Naive B cell (primary cell): ENCODE measurements at places on chromosomes 1 and 21.

- DNase-seq = no peak
Measured at GRCh38 chr1:66316464-66317247, 217.3 kb upstream of the SGIP1 start.

GRCh38 chr1:29971703-29972102 is 735.4 kb downstream of the PTPRU start:
- no peak for DNase-seq

- DNase-seq = no peak
Measured at GRCh38 chr1:54459726-54460191, 53.6 kb upstream of the SSBP3 start.

GRCh38 chr1:151892190-151892589 is 17.1 kb downstream of the THEM4 start:
- no peak for DNase-seq

GRCh38 chr1:912740-913301 is 10.9 kb upstream of the SAMD11 start:
- no peak for DNase-seq

- DNase-seq = no peak
Measured at GRCh38 chr1:10774615-10775310, 21.7 kb downstream of the CASZ1 start.

- no peak for DNase-seq
Measured at GRCh38 chr1:12485231-12486058, 132.6 kb downstream of the DHRS3 start.

GRCh38 chr1:229037806-229038405 is 233.0 kb upstream of the RAB4A start:
- DNase-seq = no peak

GRCh38 chr1:55289614-55290013 is 74.5 kb upstream of the USP24 start:
- DNase-seq = no peak

GRCh38 chr1:218938259-218938658 is 235.4 kb upstream of the LYPLAL1 start:
- DNase-seq = no peak

- no peak for DNase-seq
Measured at GRCh38 chr1:110464340-110464739, 13.4 kb downstream of the PROK1 start.

GRCh38 chr1:191675856-191676783 is 482.1 kb upstream of the RGS18 start:
- DNase-seq = no peak

- DNase-seq = no peak
Measured at GRCh38 chr1:206742719-206743383, 27.7 kb upstream of the IL19 start.

DNA sequence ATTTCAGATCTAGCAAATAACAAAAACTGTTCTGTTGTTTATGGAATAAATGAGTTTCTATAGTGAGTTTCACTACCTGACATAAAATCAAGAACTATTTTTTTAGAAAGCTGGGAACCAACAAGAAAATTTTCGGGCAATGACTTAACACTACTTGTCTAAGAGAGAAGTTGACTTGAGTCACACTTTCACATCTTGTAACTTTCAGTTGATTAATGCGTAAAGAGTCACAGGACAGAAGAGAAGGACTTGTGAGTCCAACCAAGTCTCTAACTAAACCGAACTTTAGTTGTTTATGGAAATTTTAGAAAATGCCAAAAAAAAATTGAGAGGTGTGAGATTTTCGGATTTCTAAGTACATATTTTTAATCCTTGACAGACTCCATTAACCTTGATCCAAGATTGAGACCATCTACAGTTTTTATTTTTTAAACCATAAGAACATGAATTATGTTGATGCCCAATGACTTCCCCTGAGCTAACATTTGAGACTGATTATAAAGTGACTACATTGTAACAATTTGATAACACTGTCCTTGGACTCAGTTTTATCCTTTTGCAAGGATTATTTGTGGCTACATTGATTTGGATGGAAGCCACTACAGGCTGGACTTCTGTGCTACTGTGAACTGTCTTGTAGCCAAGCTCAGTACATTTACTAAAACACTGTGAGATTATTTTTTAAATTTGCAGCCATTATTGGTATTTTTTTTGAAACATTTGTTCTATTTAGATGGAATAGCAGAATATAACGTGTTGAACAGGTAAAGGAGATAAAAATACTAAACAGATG is 284.0 kb downstream of the PTPRC start:
- peak; percentile 30 for DNase-seq

- DNase-seq = no peak
Measured at GRCh38 chr1:22953740-22954141, 18.9 kb downstream of the LACTBL1 start.

DNA sequence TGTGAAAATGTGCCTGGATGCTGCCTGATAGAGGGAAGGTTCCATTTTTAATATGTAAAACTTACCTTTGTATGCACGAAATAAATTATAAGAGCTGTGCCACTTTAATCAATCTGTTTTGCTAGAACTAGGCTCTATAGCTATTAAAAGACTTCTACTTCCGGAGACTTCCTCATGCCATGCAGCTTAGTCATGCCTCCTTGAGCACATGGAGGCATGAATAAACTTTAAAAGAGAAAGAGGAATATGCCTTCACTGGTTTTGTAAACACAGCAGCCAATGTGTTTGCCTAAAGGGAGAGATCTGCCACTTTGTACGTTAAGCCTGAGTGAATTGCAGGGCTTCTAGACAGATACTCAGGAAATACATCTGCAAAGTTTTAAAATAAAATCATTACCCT is 604.6 kb downstream of the LRRIQ3 start:
- DNase-seq = no peak

- DNase-seq = no peak
Measured at GRCh38 chr1:228210076-228210651, 2.3 kb downstream of the OBSCN start.

DNA sequence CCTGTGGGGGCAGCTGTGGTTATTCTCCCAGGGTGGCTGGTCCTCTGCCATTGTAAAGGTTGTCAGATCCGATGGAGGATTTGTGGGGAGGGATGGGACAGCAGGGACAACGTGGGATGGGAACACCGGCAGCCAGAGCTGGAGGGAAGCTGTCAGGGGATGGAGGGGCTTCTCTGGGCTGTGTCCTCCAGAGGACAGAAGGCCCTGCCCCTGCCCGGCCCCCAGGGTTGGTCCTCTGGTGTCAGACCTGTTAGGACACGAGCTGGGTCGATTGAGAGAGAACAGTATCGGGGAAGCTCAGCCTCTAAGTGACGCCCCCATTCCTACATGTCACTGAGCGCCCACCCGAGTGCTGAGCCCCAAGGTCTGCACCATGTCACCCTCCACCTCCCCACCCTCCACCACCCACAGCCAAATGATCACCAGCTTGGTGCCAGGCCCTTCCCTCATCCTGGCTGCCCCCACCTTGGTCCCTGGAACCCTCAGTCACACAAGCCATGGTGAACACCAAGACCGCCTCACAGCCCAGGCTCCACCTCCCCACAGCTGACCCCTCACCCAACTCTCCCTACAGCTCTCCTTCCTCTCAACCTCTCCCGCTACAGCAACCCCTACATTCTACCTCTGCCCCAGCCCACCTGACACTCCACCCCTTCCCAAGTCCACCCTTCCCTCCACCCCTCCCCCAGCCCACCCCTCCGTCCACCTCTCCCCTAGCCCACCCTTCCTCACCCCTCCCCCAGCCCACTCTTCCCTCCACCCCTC is 244.4 kb downstream of the MATN1 start:
- no peak for DNase-seq

- DNase-seq = peak; percentile 29
Measured at GRCh38 chr1:192580351-192580962, 4.9 kb downstream of the RGS1 start.

DNA sequence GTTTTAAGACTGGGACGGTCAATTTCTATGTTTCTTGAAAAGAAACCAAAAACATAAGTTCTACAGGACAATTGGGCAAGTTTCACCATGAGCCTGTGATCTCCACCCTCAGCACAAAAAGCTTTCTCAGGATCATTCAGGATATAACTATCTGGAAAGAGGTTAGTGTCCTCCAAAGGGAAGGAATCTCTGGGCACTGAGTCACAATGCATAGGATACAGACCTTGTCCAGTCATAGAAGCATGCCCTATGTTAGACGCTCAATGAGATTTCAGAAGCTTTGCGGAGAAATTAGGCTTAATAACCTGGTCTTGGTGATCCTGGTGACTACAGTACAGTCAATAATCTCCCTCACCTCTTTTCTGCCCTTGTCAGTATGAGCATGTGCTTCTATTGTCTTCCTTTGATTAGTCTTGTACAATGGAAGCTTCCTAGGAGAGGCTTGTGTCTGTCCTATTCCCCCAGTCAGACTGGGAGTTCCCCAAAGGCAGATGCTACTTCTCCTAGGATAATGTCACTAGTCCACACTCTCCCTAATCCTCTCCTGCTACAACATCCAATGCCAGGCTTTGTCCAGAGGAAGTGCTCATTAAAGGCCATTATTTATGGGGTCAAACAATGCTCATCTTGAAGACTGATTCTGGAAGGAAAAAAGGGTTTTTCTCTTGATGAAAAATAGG is 97.4 kb downstream of the KCNH1 start:
- no peak for DNase-seq

DNA sequence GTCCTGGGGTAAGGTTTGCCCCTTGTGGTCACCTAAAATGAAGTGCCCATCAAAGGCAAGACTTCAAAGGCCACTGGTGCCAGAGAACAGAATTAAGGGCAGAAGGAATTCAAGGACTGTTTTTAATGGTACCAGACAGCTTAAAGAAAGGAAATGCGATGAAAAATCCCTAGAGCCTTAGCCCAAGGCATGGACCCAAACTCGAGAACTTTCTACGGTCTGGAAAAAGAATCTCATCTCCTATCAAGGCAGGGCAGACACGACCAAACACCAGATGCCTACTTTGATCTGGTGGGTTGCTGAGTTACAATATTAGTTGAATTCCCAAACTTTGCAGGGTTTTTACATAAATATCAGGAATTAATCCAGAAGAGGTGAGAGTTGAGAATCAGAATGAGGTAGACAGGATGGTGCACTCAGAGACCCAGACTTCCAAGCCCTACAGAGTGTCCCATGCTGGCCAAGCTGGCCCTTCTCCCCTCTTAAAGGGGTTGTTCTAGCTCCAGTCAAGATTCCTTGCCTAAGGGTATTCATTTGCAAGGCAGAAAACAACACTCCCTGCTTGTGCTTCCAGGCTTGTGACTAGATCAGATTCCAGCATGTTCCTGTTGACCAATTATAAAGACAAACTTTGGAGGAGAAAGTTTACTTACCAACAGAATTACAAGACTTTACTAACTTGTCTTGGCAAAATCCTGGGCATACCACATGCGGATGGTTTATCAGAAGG is 48.0 kb downstream of the EDN2 start:
- no peak for DNase-seq

GRCh38 chr1:234722904-234723720 is 113.1 kb upstream of the IRF2BP2 start:
- no peak for DNase-seq

GRCh38 chr1:236393681-236394481 is at the start of gene EDARADD:
Gene EDARADD (plus strand): TSS chr1:236394286. CDS start chr1:236394445, 159 bp downstream.
- no peak for DNase-seq

- DNase-seq = no peak
Measured at GRCh38 chr1:226654046-226654667, 84.9 kb downstream of the ITPKB start.

GRCh38 chr1:48619539-48619938 is 147.5 kb upstream of the SPATA6 start:
- DNase-seq = no peak

GRCh38 chr1:243447844-243448243 is 192.0 kb downstream of the SDCCAG8 start:
- no peak for DNase-seq

DNA sequence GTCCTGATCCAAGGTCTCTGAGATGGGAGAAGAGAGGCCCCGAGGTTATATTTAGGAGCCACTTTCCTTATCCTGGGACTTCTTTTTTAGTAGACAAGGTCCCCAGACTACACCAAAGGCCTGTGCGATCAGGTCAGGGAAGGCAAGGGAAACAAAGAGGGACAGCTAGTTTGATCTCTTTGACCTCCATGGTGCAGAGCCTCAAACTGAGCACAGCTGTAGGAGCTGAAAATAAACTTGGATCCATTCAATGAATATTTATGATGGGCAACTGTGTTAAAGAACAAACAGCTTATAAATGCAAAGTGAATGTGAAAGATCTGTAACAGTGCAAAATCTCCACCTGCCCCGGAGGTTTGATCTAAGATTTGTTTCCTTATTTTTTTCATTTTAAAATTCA is 256.6 kb downstream of the DYRK1A start:
- DNase-seq = no peak

GRCh38 chr1:113307771-113308445 is 82.4 kb upstream of the MAGI3 start:
- DNase-seq = no peak

- DNase-seq = no peak
Measured at GRCh38 chr1:51847294-51847920, 31.1 kb downstream of the NRDC start.

DNA sequence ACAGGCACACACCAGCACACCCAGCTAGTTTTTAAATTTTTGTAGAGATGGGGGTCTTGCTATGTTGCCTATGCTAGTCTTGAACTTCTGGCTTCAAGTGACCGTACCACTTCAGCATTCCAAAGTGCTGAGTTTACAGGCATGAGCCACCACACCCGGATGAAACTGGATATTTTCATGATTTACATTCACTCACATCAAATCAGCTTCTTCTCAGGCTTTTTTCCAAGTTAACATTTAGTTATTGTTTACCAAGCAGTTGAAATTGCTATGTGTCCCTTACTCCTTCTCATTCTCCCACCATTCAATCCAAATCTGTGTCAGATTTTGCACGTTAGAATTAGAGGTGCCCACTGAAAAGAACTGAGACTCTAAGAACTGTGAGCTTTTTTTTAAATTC is 18.4 kb downstream of the RIT1 start:
- no peak for DNase-seq

DNA sequence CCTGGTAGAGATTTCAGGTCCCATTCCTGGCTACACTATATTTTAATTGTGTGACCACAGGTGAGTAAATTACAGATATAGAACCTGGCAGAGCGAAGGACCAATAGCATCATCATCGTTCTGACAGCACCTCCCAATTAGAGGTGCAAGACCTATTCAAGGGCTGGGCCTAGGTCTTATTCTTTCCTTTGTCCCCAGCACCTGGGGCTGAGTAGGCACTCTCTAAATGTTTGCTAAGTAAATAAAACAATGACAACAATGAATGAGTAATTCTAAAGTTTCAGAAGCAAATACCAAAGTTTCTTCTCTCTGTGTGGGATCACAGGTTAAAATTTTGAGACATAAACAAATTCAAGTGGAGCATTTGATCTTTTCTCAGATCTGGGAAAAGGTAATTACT is 32.7 kb downstream of the BEND5 start:
- DNase-seq = no peak

DNA sequence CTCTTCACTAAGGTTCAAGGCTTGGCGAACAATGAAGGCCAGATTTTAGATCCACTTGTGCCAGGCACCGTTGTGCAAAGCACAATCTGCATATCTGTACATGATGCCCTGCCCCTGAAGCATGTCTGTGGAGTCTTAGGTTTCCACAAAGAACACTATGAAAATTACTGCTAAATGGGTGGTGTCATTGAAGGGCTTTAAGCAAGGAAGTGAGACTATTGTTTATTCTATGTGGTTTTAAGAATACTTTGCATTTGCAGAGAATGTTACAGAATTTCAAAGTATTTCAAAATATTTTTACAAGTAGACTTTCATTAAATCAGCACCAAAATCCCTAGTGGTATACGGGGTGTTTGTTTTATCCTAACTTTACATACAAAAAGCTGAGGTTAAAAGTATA is 8.8 kb downstream of the TSEN15 start:
- DNase-seq = no peak
